Lower leg skin (tissue), 4 donors: ENCODE measurements at places on chromosomes 7 and 10.
A peak's percentile ranks its signal among the peaks of the same experiment; 100 is the strongest.

GRCh38 chr7:43674559-43675436, 54.5 kb downstream of the COA1 start:
- no peak for DNase-seq

DNA sequence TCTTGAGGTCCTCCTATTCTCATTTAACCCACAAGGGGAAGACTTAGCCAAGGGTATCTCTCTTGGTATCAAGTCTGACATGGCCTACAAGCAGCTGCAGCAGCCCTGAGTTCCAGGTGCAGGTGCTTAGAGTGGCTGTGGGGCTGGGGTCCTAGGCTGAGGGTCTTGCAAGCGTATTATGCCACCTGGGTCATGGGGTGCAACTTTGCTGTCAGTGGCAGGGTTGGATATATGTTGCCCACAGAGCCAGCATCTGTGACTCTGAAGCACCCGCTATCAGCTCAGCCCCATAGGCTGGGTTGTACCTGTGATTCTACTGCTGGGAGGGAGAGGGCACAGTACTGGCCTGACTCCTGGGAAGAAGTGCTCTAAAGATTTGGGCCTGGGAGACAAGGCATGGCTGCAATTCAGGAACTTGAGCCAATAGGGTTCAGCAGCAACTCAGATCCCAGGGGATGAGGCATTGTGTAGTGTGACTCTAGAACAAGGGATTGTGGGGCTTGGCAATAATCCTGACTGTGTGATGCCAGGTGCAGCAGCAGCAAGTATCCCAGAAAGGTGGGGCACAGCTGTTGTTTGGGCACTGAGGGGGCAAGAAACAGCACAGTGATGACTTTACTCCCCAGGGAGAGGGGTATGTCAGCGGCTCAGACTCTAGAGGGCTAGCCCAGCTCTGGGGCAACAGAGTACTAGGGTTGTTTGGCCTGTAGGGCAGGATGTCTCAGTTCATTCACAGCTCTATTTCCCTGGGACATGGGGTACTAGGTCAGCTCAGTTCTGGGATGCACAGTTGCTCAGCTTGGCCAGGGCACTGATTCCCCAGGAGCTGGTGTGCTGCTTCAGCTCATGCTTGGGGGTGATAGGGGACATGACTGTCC, 41.4 kb downstream of the NEURL1 start:
- peak; percentile 31 for DNase-seq

GRCh38 chr7:112789453-112789816, 758 bp downstream of the TMEM168 start:
- DNase-seq, result no peak

- DNase-seq, result peak; percentile 15
Measured at GRCh38 chr10:47231414-47231813, 68.6 kb upstream of the GDF10 start.

DNA sequence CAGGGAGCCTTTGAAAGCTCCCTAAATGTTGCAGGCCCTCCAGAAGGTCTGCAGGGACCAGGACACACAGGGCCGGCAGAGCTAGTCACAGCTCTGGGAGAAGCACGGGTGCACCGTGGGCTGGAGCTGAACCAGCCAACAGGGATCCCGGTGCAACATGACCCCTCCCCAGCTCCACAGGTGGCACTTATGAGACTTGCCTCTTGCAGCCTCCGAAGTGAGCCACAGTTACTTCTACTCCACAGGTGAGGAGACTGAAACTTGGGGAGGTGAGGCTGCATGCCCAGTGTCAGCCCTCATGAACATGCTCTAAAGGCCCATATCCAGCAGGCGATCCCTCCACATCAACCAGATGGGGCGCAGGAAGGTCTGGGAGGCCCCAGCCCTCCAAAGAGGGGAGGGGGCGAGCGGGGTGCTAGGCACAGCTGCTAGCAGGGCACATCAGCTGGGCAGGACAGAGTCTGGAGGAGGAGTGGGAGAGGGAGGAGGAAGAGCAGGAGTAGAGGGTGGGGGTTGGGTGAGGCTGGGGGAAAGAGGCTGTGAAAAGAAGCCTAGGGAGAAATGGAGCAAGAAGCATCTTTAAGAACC, 224.3 kb downstream of the ELFN1 start:
- no peak for DNase-seq

DNA sequence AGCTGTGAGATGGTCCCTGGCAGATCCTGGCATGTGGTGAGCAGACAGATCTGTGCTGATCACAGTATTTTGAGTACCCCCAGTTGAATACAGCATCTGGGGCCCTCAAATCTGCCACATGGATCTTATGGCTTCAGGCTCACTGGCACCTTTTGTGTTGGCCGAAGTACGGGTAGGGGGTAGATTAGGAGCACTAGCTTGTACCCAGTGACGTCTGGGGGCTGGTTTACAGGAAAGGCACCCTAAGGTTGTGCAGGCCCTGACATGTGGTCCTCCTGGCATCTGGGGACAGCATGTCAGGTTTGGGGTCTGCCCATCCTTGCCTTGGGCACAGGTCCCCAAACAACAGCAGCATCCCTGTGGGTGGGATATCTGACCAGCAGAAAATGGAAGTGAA, 53.2 kb downstream of the SYPL1 start:
- no peak for DNase-seq

DNA sequence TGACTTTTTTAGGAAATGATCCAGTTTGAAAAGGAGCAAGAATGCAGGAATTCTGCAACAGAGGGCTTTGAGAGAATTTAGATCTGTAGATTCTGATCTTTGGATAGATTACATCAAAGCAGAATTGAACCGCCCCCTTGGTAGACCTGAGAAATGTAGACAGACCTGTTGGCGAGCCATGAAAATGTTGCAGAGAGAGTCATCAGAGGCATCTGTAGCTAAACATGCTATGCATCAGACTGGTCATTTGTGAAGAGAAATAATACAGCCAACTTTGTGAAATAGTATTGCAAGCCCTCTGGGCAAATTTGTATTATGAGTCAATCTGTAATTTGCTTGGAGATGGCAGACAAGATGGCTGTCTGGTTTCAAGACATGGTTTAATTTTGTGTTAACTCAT, 4.3 kb upstream of the C1GALT1 start:
- no peak for DNase-seq

- DNase-seq, result no peak
Measured at GRCh38 chr10:92064506-92064905, 140.9 kb downstream of the BTAF1 start.

- DNase-seq, result no peak
Measured at GRCh38 chr10:88226071-88226659, 357.0 kb downstream of the RNLS start.

DNA sequence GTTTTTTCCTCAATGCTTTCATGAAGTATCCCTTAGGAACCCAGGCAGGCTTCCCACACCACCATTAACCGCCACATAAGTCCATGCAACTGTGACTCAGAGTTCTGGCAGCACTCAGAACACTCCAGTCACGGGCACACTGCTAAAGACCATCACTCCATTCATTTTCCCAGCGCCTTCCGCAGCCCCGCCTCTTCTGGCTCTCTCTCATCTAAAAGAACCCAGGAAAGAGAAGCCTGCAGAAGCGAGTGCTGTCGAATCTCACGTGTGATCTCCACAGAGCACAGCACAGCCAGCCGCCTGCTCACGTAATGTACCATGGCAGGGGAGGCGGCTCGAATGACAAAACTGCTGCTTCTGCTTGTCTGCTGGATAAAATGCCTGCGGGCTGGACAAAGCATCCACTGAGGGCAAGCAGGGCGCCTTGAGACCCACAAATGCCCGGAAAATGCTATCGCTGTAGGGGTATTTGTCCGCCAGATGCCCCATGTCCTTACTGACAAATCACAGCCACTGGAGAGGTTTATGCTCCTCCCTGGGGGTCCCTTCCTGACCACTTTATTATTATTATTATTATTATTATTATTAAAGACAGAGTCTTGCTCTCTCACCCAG, 1.8 kb downstream of the PSMG3 start:
- peak; percentile 62 for DNase-seq
